Pulmonary artery endothelial cell (primary cell): ENCODE measurements at places on chromosomes 5 and 9. TPM values are rescaled to one million over a fixed set of nuclear protein-coding genes. Genes with fewer than 3 reads are reported as not detected.

The ENHO gene
- total RNA-seq: 0.07 TPM in 1 of 2 replicates, not detected in the other

DNA sequence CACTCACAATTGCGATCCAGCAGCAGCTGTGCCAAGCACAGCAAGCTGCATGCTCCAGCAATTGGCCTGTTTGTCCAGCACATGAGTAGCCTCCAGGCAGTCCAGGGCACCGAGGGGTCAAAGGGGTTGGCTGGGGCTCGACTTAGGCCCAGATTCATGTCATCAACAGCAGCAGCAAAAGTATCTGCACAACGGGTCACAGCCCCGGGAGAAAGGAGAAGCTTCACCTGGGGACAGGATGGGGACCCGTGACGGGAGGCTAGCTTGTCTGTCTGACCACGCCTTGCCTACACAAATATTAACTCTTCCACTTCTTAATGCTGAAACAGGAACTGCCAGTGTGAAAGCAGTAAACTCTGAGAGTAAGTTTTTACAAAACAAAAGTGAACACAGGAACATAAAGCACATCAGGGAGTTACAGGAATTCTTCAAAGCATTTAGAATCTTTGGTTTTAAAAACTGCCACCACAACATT, 191.2 kb downstream of the PIK3R1 start:
- no peak for DNase-seq

DNA sequence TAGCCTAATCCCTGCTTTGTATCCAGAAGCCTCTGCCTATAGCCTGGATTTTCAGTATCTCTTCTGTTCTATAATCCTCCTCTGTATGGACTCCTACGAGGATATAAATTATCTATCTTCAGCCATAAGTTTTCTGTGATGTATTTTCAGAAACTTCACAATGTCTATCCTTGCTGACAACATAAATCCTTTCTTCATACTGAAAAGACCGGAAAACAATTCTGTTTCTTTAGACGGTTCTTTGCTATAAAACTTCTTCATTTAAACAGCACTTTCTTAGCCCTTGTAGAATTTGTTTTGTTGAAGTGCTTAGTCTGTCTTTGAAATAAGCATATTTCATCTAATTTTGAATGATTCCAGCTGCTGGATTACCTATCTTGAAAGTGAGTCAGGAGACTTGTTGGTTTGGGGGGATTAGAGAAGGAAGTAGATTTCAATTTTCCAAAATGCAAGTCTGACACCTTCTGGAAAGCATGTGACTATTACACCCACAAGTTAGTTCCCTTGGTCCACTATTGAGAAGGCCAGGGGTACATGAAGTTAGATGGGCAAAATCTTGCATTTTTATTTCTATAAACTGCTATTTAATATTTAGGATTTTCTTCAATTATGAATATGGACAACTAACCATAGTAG, 96.3 kb upstream of the RANBP3L start:
- no peak for DNase-seq

The MCTP1 gene
- total RNA-seq: 63.6 and 192 TPM in 2 replicates

GRCh38 chr5:107873877-107874276, 203.1 kb upstream of the EFNA5 start:
- DNase-seq: no peak

GRCh38 chr9:136679431-136679941, 7.8 kb downstream of the AGPAT2 start:
- DNase-seq: no peak

GRCh38 chr9:137077758-137078693, 709 bp downstream of the UAP1L1 start:
- no peak for DNase-seq

DNA sequence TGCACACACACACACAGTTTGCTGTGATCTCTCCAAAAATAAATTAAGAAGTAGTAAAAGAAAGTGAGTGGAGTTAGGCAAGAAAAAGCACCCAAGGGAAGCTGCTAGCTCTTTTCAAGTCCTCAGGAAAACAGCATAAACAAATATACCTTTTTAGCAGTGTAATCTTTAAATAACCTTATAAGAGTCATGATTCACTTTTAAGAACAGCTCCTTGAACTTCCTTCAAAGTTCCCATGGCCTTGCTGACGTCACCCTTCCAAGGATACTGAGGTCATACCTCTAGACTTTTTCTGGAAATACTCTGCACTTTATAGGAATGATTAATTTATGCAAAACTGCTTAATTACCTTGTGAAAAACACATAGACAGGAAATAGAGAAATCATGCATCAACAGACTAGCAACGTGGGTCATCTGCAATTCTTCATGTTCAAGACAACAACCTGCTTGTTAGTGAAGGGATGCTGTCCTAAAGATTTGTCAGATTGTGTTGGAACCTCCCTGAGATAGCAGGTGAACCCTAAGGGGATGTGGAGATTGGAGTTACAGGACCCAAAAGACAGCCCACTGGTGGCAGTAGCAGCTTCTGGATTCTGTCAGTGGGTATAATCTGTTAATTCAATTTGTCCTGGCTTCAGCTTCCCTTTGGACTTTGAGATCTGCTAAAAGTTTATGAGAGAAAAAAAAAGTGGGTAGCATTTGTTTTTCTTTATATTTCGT, 229.0 kb downstream of the ELAVL2 start:
- DNase-seq: no peak

The EQTN gene
- not detected in 2 replicates for total RNA-seq

DNA sequence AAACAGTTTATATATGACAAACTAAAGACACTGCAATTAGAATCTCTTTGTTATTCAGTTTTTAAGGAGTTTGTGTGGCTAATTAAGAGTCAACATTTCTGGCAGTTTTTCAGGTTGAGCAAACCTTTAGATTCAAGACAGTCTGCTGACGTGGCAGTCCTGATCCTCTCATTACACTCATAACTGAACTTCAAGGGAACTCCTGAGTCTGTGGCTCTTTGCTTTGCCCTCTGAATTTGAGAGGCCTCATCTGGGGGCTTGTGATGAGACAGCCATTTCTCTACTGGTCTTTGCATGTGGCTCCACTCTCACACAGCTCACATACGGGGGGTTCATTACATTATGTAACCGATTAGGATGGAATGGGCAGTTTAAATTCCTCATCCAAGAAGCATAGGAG, 182.9 kb upstream of the MEF2C start:
- DNase-seq: no peak

The ELOVL7 gene
- total RNA-seq: under 0.01 TPM in 1 of 2 replicates, not detected in the other

- no peak for DNase-seq
Observed at GRCh38 chr5:34604119-34604675, 51.9 kb upstream of the RAI14 start.

The SPATA31D4 gene
- not detected in 2 replicates for total RNA-seq

The LHX3 gene
- not detected in 2 replicates for total RNA-seq

DNA sequence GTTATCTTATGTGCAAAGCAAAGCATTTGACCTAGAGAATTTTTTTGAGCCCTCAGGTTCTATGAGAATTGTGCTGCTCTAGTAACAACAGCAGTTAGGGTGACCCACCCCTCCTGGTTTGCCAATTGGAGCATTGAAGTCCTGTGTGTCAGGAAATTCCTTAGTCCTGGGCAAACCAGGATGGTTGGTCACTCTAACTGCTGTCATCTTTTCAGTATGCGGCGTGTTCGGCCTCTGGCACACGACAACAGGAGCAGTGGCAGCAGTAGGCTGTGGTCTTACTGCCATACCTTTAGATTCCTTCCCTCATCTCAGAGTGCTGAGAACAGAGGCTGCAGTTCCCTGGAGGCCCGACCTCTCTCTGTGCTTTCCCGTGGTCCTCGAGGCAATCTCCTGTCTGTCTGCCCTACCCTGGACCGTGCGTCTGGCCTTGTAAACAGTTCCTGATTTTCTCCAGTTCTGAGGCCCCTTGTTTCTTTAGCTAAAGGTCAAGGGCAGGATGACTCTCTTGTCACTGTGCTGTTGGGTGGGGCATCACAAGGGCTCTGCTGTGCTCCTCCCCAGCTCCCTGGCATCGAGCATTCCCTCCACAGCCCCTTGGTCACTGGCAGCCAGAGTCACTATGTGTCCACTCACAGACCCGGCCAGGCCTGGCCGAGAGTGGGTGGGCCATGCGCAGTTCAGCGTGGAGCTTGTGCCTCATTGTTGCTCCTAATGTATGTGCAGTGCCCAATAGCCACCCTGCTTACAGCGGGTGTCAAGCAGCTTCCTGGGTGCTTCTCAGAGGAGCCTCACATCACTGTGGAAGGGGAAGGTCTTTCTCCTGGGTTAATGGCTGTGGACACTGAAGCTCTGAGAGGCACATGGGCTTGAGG, 18.5 kb upstream of the COL15A1 start:
- DNase-seq: no peak

The KIAA0825 gene
- 0.99 and 1.7 TPM in 2 replicates for total RNA-seq

GRCh38 chr9:120486347-120486746, 93.6 kb downstream of the CDK5RAP2 start:
- no peak for DNase-seq

- no peak for DNase-seq
Observed at GRCh38 chr9:105205787-105206495, 38.5 kb upstream of the SLC44A1 start.

The ANKDD1B gene
- total RNA-seq: 0.20 and 1.1 TPM in 2 replicates

The NR5A1 gene
- not detected in 2 replicates for total RNA-seq
